ENCODE measurements at places on chromosomes 2 and 18.

- no peak for DNase-seq
Measured at GRCh38 chr2:135009339-135009738, 37.9 kb downstream of the MAP3K19 start.

- DNase-seq, result no peak
Measured at GRCh38 chr18:50696436-50696835, 123.4 kb downstream of the MRO start.

- peak; percentile 53 for DNase-seq
Measured at GRCh38 chr2:236568068-236568921, 1.3 kb upstream of the ACKR3 start.

DNA sequence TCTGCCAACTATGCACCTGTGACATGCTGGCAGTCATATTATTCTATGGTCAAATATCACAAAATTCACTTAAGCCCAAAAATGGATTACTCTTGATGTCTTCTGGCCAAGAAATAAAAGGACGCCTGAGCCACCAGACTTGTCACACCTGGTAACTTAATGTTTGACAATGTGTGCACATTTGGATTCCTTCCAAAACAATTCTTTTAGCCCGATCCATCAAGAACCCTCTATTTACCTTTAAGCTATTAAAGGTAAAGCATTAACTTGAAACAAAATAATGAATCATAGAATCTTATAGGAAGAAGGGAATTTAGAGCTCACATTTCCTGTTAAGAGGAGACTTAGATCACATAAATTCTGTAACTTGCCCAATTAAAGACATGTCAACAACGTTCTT lies 46.5 kb upstream of the NFU1 start:
- no peak for DNase-seq

- peak; percentile 24 for DNase-seq
Measured at GRCh38 chr2:69203166-69203985, 183.7 kb downstream of the GFPT1 start.

DNA sequence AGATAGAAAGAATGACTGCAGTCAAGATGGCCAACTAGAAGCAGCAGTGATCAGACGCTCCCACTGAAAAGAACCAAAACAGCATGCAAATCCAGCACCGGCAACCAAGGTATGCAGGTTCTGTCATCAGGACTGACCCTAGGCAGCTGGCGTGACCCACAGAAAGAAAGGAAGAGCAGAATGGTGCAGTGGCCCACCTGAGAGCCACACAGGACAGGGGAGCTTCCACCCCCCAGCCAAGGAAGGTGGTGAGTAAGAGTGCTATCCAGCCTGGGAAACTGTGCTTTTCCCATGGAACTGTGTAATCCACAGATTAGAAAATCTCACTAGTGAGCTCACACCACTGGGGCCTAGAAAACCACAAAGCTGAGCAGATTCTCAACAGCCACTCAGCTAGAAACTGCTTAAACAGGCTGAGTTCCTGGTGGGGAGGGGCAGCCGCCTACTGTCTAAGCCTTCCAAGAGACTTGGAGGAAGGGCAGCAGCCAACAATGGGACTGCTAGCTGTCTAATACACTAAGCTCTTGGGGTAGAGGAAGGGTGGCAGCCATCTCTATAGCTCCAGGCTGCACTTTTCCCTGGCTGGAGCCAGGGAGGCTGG lies 127.9 kb downstream of the EVA1A start:
- DNase-seq, result no peak

DNA sequence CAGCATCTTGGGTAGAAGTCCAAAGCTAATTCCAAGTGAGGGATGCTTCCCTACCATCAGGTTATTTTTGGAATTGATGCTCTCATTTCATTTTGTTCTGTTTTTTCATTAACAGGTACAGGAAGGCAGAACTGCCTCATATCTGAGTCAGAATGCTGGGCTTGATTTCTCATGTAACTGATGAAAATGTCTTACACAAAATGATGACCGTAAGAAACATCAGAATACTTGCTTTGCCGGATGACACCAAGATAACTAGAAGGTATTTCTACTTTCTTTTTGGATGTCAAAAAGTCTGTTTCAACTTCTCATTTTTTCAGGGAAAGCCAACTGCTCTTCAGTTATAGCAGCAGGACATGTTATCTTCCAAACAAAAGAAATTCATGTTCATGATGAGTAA lies 62.6 kb downstream of the ETAA1 start:
- DNase-seq, result no peak

GRCh38 chr2:150617351-150617978 lies 130.0 kb upstream of the RND3 start:
- DNase-seq, result no peak

- DNase-seq, result no peak
Measured at GRCh38 chr2:54671875-54672589, 51.4 kb upstream of the EML6 start.

GRCh38 chr2:160652236-160652635 lies 158.6 kb upstream of the RBMS1 start:
- peak; percentile 68 for DNase-seq

GRCh38 chr2:98534761-98535160 lies 73.6 kb downstream of the COA5 start:
- no peak for DNase-seq

- DNase-seq, result peak; percentile 64
Measured at GRCh38 chr2:223460774-223461211, 141.4 kb downstream of the SCG2 start.

DNA sequence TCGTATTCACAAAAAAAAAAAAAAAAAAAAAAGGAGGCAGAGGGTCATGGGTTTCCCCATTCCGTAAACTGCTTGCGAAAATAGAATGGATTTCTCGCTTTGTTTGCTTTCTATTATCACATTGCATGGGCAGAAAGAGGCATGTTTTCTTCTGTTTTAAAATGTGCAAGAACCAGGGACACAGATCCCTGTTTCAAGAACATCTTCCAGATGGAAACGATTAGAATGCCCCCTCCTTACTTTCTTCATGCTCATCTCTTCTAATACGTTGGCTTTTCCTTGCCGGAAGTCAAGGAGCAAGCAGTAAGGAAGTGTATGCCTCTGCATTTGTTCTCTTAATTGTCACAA lies 51.0 kb upstream of the ZNF516 start:
- DNase-seq, result peak; percentile 74

GRCh38 chr2:54545702-54546450 lies 89.7 kb downstream of the SPTBN1 start:
- peak; percentile 15 for DNase-seq

DNA sequence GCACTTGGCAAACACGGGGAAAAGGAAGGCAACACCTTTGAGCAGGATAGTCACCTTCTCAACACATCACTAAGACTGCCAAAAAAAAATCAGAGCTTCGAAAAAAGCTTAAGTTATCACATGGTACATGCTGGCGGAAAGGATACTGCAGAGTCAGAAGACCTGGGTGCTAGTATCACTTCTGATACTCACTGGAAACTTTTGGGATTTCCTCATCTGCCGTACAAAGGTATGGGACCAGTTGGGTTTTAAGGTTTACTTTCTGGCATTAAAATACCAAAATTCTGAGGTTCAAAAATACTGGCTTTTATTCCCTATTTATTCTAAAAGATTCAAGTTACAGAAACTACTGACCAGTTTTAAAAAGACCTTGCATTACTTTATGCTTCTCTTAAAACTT lies 2.9 kb downstream of the SUCLG1 start:
- DNase-seq, result no peak

- DNase-seq, result no peak
Measured at GRCh38 chr2:42385225-42385624, 24.2 kb upstream of the COX7A2L start.

GRCh38 chr18:71865888-71866287 lies 678.3 kb downstream of the CBLN2 start:
- no peak for DNase-seq

DNA sequence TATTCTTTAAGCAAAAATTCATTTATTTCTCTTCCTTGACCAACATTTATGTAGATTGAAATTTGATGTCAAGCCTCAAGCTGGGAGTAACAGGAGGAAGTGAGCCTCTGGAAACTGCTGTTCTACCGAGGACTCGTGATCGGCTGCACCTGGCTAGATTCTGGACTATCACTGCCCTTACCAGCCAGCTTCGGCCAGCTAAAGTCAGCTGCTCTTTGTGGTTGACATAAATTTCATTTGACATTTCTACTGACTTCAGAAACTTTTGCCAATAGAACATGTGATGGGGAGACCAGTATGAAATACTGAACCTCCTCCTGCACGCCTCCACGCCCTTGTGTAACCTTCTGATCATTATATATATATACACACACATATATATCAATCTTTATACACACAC lies 74.2 kb upstream of the RGPD5 start:
- no peak for DNase-seq

DNA sequence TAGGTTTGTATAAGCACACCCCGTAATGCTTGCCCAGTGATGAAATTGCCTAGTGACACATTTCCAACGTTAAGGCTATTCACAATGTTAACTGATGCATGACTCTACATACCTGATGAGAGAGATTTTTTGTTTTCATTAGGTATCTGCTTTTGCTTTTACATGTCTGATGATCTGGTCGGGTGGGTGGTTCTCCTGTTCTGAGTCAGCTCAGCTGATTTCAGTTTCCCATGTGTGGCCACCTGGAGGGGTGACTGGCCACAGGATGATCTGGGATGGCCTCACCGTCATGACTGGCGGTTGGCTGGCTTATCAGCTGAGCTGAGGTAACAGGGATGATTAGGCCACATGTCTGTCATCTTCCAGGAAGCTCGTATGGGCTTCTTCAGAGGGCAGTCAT lies 33.8 kb upstream of the ACYP2 start:
- no peak for DNase-seq

DNA sequence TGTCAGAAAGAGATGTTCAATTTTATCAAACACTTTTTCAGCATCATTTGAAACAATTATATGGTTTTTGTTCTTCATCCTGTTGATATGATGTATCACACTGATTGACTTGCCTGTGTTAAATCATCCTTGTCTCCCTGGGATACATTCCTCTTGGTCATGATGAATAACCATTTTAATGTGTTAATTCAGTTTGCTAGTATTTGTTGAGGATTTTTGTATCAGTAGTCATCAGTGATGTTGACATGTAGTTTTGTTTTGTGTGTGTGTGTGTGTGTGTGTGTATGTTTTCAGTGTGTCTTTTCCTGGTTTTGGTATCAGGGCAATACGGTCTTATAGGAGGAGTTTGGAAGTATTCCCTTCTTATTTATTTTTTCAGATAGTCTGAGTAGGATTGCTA lies 325.4 kb downstream of the ZNF804A start:
- DNase-seq, result no peak

GRCh38 chr2:21096458-21096857 lies 27.3 kb upstream of the TDRD15 start:
- DNase-seq, result no peak

GRCh38 chr2:125644257-125644656 lies 1011.7 kb upstream of the GYPC start:
- DNase-seq, result no peak

DNA sequence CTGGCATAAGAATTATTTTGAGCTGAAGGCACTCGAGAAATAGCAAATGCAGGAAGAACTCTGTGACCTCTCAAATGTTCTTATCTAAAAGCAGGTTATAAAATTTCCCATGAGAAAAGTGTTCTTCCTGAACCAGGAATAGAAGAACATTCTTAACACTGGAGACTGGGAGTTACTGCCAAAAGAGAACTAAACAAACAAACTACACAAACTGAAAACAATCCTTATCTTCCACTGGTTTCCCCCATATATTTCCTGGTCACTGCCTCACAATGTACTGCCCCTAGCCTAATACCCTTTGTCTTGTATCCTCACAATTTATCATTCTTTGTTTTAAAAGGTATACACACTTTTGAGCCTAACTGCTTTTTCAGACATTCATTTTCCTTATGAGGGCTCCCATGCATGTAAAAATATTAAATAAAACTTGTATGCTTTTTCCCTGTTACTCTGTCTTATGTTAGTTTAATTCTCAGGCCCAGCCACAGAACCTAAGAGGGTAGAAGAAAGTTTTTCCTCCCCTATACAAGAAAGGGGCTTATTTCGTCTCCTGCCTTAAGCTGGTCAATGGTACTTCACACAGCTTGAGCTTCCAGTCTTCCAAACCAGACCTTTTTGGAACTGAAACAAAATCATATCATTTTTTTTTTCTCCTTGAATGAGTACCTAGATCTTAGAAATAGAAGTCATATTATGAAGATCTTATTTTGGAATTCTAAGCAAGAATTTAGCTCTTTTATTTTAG lies 110.6 kb downstream of the MSTN start:
- no peak for DNase-seq

GRCh38 chr2:127463155-127463991 lies 45.1 kb downstream of the PROC start:
- no peak for DNase-seq

GRCh38 chr2:240719676-240720545 lies 28.2 kb downstream of the AQP12A start:
- DNase-seq, result no peak

DNA sequence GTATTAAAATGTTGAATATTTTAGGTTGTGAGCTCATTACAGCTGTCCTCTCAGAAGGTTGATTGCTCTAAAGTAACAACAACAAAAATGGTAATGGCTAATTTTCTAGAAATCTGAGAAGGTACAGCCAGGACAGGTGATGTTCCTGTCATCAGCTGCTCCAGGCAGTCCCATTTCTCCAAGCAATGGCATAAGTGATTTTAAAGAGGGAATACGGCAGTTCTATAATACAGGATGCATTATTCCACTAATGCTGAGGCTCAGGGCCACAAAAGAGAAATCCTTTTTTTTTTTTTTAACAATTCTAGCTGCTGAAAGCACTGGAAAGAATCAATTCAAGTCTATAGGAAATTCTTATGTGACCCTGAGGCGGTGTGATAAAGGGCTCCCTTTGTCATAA lies 199.9 kb downstream of the PMAIP1 start:
- no peak for DNase-seq

DNA sequence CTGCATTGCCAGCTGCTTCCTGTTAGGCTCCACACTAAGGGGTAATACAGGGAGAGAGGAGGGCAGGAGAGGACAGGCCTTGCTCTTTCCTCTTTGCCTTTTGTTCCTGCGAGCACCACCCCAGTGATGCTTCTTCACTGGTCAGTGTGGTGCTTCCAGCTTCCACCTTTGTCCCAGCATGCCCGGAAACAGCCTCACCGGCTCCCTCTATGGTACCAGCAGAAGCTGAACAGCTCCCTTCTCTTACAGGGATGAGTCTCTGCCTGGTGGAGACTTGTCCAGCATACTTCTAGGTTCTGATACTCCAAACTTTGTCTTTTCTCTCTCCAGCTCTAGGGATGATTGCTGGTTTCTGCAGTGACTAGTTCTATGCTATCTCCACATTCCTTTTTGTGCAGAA lies 413.3 kb downstream of the TSN start:
- no peak for DNase-seq

DNA sequence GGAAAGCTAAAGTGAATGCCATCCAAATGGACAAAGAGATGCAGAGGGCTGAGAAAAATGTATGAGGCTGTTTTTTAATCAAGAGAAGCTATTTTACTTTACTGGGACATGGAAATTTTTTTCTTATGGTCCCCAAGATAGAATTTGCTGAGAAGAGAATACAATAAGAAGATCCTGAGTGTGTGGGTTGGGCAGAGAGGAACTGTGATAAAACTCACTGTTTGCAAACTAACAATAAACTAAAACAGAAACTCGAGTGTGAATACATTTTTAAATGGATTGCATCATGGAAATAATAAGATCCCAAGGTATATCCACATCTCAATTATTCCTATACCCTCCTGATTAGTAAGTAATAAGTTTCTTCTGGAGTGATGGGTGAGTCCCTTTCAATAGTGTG lies 4.4 kb downstream of the NEB start:
- DNase-seq, result no peak

Data from inflammatory macrophage (primary cell).